Progenitor cell of endocrine pancreas (in vitro differentiated cells): ENCODE measurements at places on chromosomes 3 and 15. TPM values are rescaled to one million over a fixed set of nuclear protein-coding genes. Genes with fewer than 3 reads are reported as not detected.

DNA sequence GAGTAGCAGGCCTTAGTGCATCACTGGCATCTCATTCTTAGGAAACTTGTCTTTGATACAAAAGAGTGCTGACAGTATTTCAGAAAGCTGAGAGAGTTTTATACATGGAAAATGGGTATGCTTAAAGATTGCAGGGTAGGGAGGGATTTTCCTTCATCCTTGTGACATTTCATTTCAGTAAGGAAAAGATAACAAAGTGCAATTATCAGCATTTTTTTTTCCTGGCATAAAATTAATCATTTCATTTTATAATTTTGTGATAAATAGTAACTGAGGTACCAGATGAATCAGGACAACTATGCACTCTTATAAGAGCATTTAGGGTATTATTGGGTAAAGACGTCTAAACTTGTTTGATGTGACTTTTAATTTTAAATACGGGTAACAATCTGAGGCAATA is 10.3 kb downstream of the KBTBD8 start:
- no peak overlapping the region for H3K27ac ChIP-seq
- H3K27me3 ChIP-seq = no peaks in the 10 kb centered on the region
- no peak overlapping the region for H3K4me3 ChIP-seq
- DNase-seq = no peak

DNA sequence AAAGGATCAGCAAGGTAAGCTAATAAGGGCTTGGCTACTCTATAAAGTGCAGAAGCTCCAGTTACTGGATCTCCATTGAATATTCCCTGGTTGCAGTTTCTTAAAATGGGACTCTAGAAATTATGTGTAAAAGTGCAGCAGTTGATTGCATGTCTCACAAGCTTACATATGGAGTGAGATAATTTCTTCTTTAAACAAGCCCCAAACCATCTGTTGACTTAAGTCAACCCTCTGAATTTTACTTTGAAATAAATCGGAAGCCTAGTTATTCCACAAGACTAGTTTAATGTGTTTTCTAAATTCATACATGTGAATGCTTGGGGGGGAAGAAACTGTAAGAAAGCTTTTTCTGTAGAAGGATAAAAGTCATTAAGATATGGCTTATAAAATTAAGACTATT is 664.2 kb downstream of the NLGN1 start:
- no peaks in the 10 kb centered on the region for H3K4me1 ChIP-seq
- H3K4me3 ChIP-seq = no peak overlapping the region
- H3K27ac ChIP-seq = no peak overlapping the region
- peaks cover 4% of the 10 kb centered on the region for H3K36me3 ChIP-seq

GRCh38 chr15:77747175-77748077 is 114.7 kb upstream of the LINGO1 start:
- H3K27me3 ChIP-seq = no peaks in the 10 kb centered on the region
- H3K27ac ChIP-seq = no peak overlapping the region
- no peaks in the 10 kb centered on the region for H3K36me3 ChIP-seq

DNA sequence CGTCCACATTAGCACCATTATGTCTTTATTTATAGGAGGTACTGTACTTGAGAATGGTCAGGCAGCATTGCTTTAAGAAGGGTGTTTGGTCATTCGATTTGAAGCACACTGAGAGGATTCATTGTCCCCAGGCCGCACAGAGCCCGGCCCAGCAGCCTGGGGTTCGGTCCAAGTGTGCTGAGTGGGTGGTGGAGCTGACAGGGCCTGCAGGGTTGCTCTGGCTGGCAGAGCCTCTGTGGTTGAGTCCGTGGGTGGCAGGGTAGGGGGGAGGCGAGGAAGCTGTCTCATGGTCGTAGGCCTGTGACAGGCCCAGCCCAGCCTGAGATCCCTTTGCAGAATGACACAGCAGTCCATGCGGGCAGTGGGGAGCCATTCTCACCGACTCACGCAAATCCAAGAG is 227.7 kb upstream of the TOPAZ1 start:
- H3K27me3 ChIP-seq = peaks cover 53% of the 10 kb centered on the region
- no peak overlapping the region for H3K4me3 ChIP-seq
- peaks cover 3% of the 10 kb centered on the region for H3K4me1 ChIP-seq
- no peaks in the 10 kb centered on the region for H3K36me3 ChIP-seq

DNA sequence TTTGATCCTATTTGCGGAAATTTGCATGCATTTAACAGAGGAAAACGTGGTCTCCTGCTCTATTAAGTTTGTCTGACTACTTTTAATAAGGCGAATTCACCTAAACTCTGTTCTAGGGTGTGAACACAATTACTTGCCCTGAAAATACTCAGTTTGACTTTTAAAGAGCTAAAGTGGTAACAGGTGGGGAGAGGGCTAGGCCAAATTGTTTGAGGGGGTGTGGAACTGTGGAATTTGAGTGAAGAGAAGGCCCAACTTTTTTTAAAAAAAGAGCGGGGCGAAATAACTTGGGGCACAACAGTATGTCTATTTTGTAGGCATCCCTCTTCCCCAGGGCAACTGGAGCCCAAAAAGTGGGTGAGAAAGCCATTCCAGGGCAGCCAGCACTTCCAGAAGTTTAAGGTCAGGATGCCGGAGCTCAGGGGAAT is 580 bp upstream of the FXR1 start:
- H3K27me3 ChIP-seq = no peaks in the 10 kb centered on the region
- no peak for DNase-seq
- peaks cover 7% of the 10 kb centered on the region for H3K36me3 ChIP-seq

DNA sequence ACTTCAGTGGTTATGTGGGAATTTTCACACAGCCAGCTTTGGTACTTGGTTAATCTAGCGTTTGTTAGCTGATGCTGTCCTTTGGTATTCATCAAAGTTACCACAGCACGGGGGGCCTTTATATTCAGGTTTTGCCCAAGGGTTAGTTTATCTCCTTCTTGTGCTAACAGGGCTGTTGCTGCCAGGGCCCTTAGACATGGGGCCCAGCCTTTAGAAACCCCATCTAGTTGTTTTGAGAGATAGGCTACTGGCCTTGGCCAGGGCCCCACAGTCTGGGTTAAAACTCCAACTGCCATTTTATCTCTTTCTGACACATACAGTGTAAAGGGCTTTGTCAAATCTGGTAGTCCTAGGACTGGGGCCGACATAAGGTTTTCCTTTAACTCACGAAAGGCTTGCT is 7.5 kb upstream of the DNAAF4 start:
- no peak for DNase-seq
- H3K27me3 ChIP-seq = no peaks in the 10 kb centered on the region
- H3K36me3 ChIP-seq = no peaks in the 10 kb centered on the region
- no peak overlapping the region for H3K27ac ChIP-seq

- peaks cover 3% of the 10 kb centered on the region for H3K36me3 ChIP-seq
- no peak for DNase-seq
- no peak overlapping the region for H3K4me3 ChIP-seq
- H3K4me1 ChIP-seq = peaks cover 4% of the 10 kb centered on the region
- no peak overlapping the region for H3K27ac ChIP-seq
These were observed 31.2 kb downstream of the DPH6 start for GRCh38 chr15:35514759-35515158.

GRCh38 chr15:99873451-99873850 is 140.2 kb upstream of the LYSMD4 start:
- H3K27me3 ChIP-seq = no peaks in the 10 kb centered on the region
- no peak overlapping the region for H3K4me3 ChIP-seq
- H3K27ac ChIP-seq = no peak overlapping the region
- no peaks in the 10 kb centered on the region for H3K36me3 ChIP-seq
- no peaks in the 10 kb centered on the region for H3K4me1 ChIP-seq

DNA sequence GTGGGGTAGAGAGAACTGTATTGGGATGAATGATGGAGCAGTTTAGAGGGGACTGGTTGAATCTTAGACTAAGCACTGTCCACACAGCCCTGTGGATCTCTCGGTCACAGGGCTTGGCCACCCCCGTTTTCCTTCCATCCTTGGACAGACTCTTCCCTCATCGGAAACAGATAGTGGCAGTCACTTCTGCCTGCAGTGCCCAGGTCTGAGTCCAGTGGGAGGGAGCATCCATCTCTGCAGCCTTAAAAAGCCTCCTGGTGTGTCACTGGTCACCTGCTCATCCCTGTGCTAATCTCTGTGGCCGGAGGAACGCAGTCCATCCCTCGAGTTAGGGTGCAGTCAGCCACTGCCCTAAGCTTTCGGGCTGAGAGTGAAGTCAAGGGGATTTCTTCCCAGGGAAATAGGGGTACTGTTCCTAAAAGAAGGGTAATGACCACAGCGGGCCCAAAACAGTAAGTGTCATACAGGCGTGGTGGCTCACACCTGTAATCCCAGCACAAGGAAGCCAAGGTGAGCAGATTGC is 32.0 kb downstream of the PLA2G4D start:
- no peaks in the 10 kb centered on the region for H3K36me3 ChIP-seq
- H3K27ac ChIP-seq = no peak overlapping the region
- peaks cover 11% of the 10 kb centered on the region for H3K4me1 ChIP-seq
- H3K27me3 ChIP-seq = peaks cover 23% of the 10 kb centered on the region

GRCh38 chr3:8445861-8446260 is 55.8 kb upstream of the LMCD1 start:
- peaks cover 27% of the 10 kb centered on the region for H3K4me1 ChIP-seq
- no peak overlapping the region for H3K4me3 ChIP-seq
- no peak overlapping the region for H3K27ac ChIP-seq
- DNase-seq = no peak

- peaks cover 8% of the 10 kb centered on the region for H3K27me3 ChIP-seq
- no peak for DNase-seq
- no peak overlapping the region for H3K27ac ChIP-seq
- H3K4me3 ChIP-seq = no peak overlapping the region
These were observed 21.9 kb downstream of the ABTB1 start for GRCh38 chr3:127694467-127695215.

DNA sequence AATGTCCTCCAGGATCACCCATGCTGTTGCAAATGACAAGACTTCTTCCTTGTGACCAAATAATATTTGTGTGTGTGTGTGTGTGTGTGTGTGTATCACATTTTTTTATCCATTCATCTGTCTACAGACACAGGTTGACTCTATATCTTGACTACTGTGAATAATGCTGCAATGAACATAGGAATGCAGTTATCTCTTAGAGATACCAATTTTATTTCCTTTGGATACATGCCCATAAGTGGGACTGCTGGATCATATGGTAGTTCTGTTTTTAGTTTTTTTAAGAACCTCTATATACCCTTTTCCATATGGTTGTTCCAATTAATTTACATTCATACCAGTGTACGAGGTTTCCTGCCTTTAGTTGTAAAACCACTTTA is 41.7 kb downstream of the GPR176 start:
- H3K36me3 ChIP-seq = no peaks in the 10 kb centered on the region
- no peaks in the 10 kb centered on the region for H3K4me1 ChIP-seq
- no peak for DNase-seq
- no peaks in the 10 kb centered on the region for H3K27me3 ChIP-seq
- no peak overlapping the region for H3K27ac ChIP-seq

DNA sequence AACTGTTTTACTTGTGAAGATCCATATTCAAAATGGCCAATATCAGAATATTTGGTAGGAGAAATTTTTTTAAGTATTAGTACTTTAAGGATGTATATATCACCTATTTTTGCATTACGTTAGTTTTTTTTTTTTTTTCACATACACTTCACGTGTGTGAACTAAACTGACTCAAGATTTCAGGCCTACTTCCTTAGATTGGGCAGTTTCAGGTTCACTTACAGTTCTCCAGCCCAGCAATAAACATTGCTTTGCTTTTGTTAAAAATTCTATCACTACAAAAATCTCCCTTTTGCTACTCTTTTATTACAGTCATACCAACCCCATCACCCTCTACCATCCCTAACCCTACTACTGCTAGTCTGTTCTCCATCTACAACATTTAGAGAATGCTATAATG is 183.6 kb downstream of the KCNH8 start:
- no peaks in the 10 kb centered on the region for H3K27me3 ChIP-seq
- peaks cover 5% of the 10 kb centered on the region for H3K4me1 ChIP-seq
- no peak for DNase-seq
- no peaks in the 10 kb centered on the region for H3K36me3 ChIP-seq
- no peak overlapping the region for H3K27ac ChIP-seq
- no peak overlapping the region for H3K4me3 ChIP-seq

GRCh38 chr15:70556779-70557178 is 206.6 kb downstream of the UACA start:
- peaks cover 5% of the 10 kb centered on the region for H3K4me1 ChIP-seq
- DNase-seq = no peak
- H3K27me3 ChIP-seq = peaks cover 14% of the 10 kb centered on the region
- no peak overlapping the region for H3K4me3 ChIP-seq
- H3K27ac ChIP-seq = no peak overlapping the region

DNA sequence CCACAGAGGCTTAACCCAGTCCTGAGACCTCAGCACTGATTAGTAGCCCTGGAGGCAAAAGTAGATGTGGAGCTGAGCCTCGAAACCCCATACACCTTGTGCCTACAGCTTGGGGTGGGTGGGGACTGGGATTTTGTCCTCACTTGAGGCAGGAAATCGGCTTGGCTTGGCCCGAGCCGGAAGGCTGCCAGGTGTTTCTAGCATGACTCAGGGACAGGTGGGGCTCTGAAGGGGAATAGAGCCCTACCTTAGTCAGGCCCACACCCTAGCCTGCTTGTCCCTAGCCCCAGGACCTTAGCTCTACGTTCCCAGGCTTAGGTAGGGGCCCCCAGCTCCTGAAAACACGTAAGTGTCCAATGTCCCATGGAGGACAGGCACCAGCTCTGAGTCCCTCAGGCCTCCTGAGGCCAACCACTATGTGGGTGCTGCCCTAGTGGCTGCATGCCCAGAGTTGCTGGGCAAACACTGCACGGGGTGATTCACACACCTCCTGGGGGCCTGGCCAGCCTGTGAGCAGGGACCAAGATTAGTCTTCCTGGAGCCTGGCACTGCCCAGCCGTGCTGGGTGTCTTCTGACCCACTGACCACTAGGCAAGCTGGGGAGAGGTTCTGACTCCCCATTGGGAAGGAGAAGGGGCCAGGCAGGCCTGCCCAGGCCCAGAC is 3.1 kb downstream of the MST1R start:
- peaks cover 2% of the 10 kb centered on the region for H3K4me1 ChIP-seq
- H3K4me3 ChIP-seq = no peak overlapping the region
- H3K27ac ChIP-seq = no peak overlapping the region
- H3K27me3 ChIP-seq = no peaks in the 10 kb centered on the region
- H3K36me3 ChIP-seq = no peaks in the 10 kb centered on the region

GRCh38 chr3:44099566-44100297 is 142.0 kb upstream of the TOPAZ1 start:
- H3K4me1 ChIP-seq = peaks cover under 1% of the 10 kb centered on the region
- H3K27ac ChIP-seq = no peak overlapping the region
- H3K36me3 ChIP-seq = no peaks in the 10 kb centered on the region
- no peak overlapping the region for H3K4me3 ChIP-seq
- H3K27me3 ChIP-seq = peaks cover 66% of the 10 kb centered on the region

GRCh38 chr3:146308222-146308621 is 57.3 kb upstream of the PLSCR4 start:
- DNase-seq = no peak
- no peaks in the 10 kb centered on the region for H3K27me3 ChIP-seq
- H3K4me1 ChIP-seq = no peaks in the 10 kb centered on the region
- H3K27ac ChIP-seq = no peak overlapping the region
- H3K36me3 ChIP-seq = peaks cover 1% of the 10 kb centered on the region

Gene GOLGA8G
- not detected in 2 replicates for total RNA-seq

Gene THPO
- 6.2 and 7.1 TPM in 2 replicates for total RNA-seq

Gene NR2E3
- 0.47 TPM in 1 of 2 replicates, not detected in the other for total RNA-seq

Gene USP50
- total RNA-seq = 0.47 and 0.48 TPM in 2 replicates

Gene CYP11A1
- 1.6 and 2.0 TPM in 2 replicates for total RNA-seq

Gene ZNF501
- total RNA-seq = 6.7 and 7.5 TPM in 2 replicates

Gene TTC21A
- total RNA-seq = 16.1 and 17.2 TPM in 2 replicates

Gene ANKRD63
- not detected in 2 replicates for total RNA-seq
